ENCODE measurements at places on chromosomes 16 and 17. TPM values are rescaled to one million over a fixed set of nuclear protein-coding genes. Genes with fewer than 3 reads are reported as not detected.

GRCh38 chr16:81821436-81822128, 42.5 kb downstream of the PLCG2 start:
- DNase-seq: no peak

- DNase-seq: no peak
These were observed 7.6 kb upstream of the PGAP6 start for GRCh38 chr16:389352-389751.

The KRT40 gene
- not detected for total RNA-seq

DNA sequence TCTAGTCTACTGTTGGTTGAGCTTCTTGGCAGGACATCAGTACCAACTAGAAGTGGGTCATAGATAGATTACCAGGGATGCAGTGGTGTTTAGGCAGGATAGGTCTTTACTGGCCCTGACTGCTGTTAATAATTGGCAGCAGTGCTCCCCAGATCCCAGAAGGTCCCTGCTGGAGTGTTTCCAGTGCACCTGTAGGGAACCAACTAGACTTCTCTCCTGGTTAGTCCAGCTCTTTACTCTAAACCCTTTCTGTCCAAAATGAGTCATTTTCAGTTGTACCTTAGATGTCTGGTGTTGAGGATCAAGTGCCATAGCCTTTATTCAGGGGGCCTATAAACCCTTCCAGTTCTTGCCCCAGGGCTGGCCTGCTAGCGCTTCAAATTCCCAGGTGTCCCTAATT, 8.7 kb downstream of the POLR2C start:
- no peak for DNase-seq

- DNase-seq: no peak
These were observed 422 bp downstream of the CD300LF start for GRCh38 chr17:74712301-74712700.

- no peak for DNase-seq
These were observed 28.3 kb upstream of the ZFP90 start for GRCh38 chr16:68510775-68511174.

DNA sequence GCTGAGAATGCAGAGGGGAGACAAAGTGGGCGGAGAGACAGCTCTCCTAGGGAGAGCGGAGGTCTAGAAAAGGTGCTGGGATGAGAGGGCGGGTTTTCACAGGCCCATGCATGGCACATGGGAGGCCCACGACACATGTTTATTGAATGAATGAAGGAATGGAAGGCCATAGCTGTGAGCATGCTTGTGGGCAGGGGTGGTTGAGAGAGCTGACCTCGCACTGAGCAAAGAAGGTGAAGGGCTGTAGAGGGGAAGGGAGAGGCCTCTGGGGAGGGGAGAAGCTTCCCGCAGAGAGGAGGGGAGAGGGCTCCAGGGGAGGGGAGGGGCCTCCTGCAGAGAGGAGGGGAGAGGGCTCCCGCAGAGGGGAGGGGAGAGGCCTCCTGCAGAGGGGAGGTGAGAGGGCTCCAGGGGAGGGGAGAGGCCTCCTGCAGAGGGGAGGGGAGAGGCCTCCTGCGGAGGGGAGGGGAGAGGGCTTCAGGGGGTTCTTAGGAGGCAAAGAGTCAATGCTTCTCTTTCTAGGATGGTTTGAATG, 27.3 kb downstream of the SDK2 start:
- no peak for DNase-seq

DNA sequence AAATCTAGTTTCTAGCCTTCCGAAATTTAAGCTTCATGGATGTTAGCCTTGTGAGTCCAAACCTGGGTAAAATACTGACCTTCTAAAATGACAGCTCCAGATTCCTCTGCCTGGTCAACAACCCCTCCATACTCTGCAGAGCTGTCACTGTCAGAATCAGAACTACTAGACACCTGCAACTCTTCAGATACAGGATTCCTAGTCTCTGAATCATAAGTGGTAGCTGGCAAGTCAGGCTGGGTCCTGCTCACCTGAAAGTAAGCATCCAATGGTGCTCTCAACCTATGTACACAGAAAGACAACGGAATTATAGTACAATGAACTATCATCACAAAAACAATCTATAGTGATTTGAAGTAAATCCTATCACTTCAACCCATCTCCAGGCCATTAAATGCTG, 14.8 kb downstream of the RFWD3 start:
- no peak for DNase-seq

DNA sequence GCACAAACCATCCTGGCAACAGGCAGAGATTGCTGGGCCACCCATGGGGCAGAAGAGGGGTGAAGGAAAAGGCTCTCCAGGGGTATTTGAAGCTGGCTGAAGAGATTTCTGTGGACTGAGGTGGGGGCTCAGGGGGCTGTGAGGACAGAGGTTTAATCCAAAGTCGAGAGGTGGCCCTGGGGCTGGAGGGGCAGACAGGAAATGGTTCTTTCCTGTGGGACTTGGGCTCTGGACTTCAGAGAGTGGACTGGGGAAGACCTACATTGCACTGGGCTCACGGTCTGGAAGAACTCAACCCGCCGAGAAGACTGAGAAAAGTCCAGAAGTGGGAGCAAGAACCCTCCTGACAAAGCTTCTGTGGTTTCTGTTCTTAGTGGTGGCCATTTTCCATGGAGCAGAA, 2.9 kb downstream of the CCDC42 start:
- no peak for DNase-seq

DNA sequence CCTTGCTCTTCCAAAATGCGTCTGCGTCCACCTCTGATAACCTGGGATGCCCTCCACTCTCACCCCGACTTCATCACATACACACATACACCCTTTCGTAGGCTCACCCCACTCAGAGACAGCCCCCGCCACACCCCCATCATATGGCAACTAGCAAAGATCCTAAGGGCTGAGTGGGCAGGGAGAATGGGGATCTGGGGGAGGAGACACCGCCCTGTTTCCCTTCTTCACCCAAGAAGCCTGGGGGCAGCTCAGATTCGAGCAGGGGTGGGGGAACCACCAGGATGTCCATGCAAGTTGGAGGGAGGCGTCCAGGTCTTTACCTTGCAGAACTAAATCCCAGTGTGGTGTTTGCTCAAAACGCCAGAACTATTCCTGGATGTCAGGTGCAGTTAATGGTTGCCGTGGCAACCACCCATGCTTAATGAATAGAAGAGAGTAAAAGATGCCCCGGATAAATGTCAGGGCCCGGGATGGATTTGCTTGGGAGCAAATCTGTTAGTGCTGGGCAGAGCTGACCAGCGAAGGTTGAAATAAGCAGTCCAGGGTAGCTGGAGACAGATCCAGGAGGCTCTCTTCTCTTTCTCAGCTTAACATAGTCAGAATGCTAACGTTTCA, 72.8 kb downstream of the CACNG3 start:
- DNase-seq: no peak

GRCh38 chr17:4304417-4305027, 40.7 kb upstream of the ANKFY1 start:
- peak; percentile 32 for DNase-seq

GRCh38 chr16:24471561-24472350, 67.6 kb upstream of the RBBP6 start:
- DNase-seq: no peak

GRCh38 chr16:85631230-85631629, 18.1 kb downstream of the GSE1 start:
- DNase-seq: no peak

- DNase-seq: no peak
These were observed 244.2 kb downstream of the SNX29 start for GRCh38 chr16:12220766-12221165.

Data from left cardiac atrium (tissue), 4 donors.